SW 1271 (cell line): ENCODE measurements at places on chromosomes 2 and 18.

DNA sequence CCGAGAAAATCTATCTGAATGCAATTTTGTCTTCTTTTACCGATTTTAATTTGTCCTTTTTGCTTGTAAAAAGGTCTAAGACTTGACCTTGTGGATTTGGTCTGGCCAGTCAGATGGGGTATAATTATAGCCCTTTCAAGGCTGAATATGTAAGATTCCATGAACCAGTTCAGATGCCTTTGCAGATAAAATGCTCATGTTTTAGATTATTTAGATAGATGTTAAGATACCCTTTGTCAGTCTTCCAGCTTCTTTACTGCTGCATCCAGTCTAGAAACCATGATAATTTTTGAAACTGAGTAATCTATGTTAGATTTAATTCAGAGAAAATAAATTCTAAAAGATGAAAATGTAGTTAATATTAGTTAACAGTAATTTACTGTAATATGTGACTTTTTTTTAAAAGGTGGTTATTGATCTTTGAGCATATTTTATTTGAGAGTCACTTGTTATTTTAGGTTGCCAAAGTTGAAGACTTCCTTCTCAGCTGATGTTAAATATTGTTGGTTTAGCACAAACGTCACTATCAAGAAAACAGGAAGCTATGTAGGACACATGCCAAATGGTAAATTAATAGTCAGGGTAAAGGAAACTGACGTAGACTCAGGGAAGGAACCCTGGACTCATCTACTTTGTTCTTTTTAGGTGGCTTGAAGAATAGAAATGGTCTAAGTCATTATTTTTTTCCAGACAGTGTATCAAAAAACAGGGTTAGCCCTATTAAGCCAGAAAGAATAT, 29.8 kb downstream of the BABAM2 start:
- DNase-seq: no peak

DNA sequence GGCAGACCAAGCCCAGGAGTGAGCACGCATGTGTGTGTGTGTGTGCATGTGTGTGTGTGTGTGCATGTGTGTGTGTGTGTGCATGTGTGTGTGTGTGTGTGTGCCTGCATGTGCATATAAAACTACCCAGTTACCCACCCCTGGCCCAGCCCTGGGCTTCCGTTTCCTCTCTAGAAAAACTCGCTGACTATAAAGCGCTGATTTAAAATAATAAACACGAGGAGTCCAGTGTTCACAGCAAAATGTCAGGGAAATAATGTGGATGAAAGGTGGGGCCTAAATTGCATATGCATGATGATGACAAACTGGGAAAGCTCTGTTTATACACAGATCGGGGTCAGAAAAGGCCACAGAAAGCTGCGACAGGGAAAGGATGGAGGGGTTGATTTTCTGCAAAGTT, 7.5 kb downstream of the ADCY3 start:
- DNase-seq: no peak

DNA sequence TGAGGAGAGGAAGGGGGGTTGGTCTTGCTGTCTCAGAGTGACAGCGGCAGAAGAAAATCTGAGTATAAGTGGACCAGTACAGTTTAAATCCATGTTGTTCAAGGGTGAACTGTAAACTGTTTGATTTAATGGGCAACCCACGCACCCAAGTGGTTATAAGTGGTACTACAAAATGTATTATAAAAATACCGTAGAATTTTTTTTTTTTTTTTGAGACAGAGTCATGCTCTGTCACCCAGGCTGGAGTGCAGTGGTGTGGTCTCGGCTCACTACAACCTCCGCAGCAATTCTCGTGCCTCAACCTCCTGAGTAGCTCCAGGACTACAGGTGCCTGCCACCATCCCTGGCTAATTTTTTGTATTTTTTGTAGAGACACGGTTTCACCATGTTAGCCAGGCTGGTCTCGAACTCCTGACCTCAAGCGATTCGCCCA, 2.1 kb upstream of the CHCHD5 start:
- DNase-seq: peak; percentile 79

DNA sequence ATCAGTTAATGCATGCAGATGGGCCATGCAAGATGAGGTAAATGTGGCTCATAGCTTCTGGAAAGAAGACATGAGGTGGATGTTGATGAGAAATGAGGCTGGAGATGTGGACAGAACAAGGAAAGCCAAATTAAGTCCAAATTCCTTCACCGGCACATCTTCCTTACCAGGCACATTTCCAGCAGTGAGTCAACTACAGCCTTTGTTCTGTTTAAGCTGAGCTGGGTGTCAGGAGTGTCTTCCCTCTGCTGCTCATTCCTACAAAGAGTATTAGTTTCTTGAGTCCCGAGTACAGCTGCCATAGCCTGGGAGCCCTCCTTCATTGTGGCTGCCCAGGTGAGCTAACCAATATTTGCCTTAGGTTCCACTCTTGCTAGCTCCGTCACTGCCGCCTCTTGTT, 945.0 kb downstream of the SLC4A3 start:
- DNase-seq: no peak

- DNase-seq: no peak
Observed at GRCh38 chr2:199160081-199160480, 297.7 kb downstream of the SATB2 start.

GRCh38 chr18:658947-659533, 1.6 kb downstream of the TYMS start:
- no peak for DNase-seq

- DNase-seq: no peak
Observed at GRCh38 chr2:147013696-147014392, 831.0 kb upstream of the ACVR2A start.

GRCh38 chr2:18520451-18521425, 39.7 kb downstream of the RDH14 start:
- DNase-seq: peak; percentile 71

- DNase-seq: no peak
Observed at GRCh38 chr2:20618468-20618885, 32.4 kb downstream of the HS1BP3 start.

DNA sequence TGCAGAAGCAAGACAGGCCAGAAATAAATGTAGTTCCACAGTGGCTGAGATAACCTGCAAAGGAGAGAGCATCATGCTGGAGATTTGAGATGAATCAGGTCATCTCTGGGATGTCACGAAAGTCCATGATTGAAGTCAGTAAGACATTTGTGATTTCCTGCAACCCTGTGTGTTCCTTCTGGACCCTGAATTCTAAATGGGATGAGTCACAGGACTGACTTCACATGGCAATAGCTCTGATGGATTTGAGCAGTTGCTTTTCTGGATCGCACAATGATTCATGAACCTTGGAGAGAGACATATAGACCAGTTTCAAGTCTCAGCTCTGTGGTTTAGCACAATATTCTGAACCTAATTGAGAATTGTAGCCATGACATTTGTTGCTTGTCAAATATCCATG, 102.9 kb downstream of the TSN start:
- no peak for DNase-seq

DNA sequence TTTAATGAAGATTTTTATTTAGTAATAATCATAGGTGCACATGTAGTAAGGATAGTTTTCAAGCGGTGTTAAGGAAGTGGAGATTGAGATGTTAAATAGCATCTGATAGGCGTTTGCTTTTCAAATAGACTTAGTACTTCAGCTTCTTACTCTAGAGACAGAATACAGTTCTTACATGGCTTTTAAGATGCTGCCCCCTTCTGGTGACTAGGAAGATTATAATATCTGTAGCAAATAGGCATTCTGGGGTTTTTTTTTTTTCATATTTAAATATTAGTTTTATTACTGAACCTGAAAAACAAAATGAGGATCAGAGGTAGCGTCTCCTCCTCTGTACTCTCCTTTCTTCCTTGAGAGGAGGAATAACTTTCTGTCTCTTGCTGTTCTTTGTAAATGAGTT, 100.2 kb downstream of the AGAP1 start:
- no peak for DNase-seq

GRCh38 chr2:150466741-150467620, 20.5 kb downstream of the RND3 start:
- no peak for DNase-seq

DNA sequence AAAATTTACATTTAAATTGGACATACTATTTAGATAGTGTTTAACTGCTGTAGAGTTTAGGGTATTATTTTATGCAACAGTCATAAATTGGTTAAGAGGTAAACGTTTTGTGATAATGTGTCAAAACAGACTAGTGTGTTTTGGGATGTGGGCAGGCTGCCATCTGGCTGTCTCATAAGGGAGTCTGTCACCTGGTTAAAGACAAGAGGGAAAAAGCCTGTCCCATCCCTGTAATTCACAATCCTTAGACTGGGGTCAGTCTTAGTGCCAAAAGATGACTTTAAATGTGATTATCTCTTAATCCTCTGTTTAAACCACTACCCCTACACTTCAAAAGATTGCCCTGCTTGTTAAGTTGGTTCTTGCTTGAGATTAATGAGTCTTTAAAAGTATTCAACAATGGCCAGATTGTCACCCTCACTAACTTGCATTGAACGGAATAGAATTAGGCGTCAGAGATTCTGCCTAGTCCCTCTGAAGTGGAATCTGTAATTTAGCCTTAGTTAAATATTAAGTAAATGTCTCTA, 59.2 kb downstream of the SGPP2 start:
- DNase-seq: no peak

DNA sequence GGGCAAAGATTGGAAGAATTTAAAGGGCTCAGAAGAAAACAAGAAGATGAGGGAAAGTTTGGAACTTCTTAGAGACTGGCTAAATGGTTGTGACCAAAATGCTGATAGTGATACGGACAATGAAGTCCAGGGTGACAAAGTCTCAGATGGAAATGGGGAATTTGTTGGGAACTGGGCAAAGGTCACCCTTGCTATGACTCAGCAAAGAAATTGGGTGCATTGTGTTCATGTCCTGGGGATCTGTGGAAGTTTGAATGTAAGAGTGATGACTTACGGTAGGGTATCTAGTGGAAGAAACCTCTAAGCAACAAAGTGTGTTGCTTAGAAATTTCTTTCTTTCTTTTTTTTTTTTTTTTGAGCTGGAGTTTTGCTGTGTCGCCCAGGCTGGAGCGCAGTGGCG, 6.0 kb upstream of the IL1A start:
- no peak for DNase-seq

GRCh38 chr2:108615480-108616090, 81.3 kb downstream of the LIMS1 start:
- no peak for DNase-seq

DNA sequence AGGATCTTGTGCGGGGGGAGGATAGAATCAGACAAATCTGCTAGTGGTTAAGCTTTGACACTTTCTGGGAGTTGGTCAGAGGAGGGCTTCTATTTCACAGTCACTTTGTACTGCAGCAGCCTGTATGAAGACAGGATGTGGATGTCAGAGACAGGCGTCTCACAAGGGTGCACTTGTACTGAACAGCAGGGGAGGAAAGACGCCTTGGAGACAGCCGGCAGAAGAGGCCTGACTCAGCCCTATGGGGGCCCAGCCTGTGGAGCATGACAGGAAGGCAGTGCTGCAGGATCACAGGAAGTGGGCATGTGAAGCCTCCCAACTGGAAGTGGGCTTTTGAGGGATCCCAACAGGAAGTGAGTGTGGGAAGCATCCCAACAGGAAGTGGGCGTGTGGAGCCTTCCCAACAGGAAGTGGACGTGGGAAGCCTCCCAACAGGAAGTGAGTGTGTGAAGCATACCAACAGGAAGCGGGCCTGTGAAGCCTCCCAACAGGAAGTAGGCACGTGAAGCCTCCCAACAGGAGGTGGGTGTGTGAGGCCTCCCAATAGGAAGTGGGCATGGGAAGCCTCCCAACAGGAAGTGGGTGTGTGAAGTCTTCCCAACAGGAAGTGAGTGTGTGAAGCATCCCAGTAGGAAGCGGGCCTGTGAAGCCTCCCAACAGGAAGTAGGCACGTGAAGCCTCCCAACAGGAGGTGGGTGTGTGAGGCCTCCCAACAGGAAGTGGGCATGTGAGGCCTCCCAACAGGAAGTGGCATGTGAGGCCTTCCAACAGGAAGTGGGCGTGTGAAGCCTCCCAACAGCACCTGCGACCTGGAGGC, 212.3 kb downstream of the SNTG2 start:
- DNase-seq: peak; percentile 48

GRCh38 chr2:13884291-13884976, 748.1 kb upstream of the LRATD1 start:
- no peak for DNase-seq

GRCh38 chr2:72211777-72212485, 64.3 kb upstream of the CYP26B1 start:
- DNase-seq: no peak

DNA sequence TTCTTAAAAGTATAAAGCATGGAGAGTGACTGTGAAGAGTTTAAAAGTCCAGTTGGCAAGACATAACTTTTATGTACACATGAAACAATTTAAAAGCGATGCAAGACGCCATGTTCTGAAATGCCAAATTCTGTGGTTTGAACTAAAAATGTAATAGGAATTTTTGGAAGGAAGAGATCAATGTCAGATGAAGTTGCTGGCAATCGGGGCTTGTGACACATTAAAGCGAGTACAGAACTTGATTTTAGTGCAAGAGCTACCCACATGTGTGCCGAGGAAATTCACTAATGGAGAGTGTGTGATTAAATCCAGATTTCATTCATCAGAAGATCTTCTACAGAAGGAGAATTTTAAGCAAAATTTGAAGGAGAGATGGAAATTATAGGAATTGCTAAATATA, 220.2 kb upstream of the CCDC68 start:
- no peak for DNase-seq

DNA sequence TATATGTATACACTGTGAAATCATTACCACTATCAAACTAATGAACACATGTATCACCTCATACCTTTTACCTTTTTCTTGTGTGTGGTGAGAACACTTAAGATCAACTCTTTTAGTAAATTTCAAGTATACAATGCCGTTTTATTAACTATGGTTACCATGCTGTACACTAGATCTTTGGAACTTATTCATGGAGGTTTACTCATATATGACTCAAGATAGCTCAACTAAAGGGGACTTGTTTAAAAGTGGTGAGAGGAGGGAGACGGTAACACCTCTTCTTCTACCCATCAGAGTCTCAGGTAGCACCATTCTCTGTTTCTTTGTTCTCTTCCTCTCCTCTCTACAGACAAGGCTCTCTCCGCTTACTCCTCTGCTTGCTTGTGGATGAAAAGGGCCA, 36.1 kb upstream of the TMEM178A start:
- no peak for DNase-seq

- DNase-seq: no peak
Observed at GRCh38 chr2:30792521-30792920, 14.7 kb downstream of the CAPN13 start.

- DNase-seq: no peak
Observed at GRCh38 chr2:25710750-25711149, 37.4 kb upstream of the DTNB start.

DNA sequence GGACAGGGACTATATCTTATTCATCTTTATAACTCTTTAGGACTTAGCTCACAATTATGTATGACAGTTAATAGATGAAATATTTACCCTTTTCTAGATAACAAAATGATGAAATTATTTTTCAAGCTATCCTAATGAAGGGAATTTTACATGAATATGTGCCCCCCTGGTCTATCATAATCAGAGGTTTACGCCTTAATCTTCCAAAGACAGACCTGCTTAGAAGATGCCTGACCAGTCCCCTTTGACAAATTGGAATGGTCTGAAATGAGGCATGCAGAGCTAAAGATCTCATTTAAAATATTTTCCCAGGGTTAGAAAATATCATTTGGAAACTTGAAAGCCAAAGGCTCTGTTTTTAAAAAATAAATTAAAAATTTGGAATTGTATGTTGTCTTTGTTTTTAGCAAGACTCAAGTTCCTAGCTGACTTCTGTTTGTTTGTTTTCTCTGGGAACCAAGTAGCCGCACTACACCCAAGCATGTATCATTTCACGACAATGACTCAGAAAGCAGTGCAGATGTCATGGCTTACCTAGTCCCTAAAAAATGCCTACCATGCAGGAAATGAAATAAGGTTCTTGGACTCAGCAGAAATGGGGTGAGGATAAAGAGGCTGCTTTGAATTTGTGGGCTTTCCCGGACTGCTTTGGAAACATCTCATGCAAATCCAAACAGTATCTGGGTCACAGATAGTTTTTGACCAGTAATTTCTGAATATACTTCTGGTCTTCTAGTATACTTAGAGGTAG, 162.1 kb downstream of the ZEB2 start:
- DNase-seq: peak; percentile 92
